ENCODE measurements at places on chromosomes 1 and 21.

- DNase-seq, result no peak
Observed at GRCh38 chr1:78348496-78349284, 142.1 kb upstream of the PTGFR start.

GRCh38 chr1:20511518-20512428 is 3.8 kb upstream of the MUL1 start:
- DNase-seq, result no peak

DNA sequence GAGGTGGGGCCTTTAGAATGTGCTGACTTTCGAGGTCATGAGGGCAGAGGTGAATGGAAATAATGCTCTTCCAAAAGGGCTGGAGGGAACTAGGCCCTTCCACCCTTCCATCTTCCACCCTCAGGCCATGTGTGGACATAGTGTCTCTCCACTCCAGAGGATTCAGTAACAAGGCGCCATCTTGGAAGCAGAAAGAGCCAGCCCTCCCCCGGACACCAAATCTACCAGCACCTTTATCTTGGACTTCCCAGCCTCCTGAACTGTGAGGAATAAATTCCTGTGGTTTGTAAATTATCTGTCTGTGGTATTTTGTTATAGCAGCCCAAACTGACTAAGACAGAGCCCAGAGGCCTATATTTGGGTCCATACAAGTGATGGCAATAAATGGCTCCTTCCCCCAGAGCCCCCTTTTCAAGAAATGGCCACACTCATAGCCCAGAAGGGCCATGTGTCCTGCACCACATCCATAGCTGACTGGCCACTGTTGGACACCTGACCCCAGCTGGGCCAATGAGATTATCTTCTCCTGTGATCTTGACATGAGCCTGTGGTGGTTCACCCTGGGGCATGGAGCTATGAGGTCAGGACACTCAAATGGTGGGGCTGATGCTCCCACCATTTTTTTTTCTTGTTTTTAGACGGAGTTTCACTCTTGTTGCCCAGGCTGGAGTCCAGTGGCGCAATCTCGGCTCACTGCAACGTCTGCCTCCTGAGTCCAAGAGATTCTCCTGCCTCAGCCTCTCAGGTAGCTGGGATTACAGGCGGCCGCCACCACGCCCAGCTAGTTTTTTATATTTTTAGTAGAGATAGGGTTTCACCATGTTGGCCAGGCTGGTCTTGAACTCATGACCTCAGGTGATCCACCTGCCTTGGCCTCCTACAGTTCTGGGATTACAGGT is 114.9 kb downstream of the RRAGC start:
- no peak for DNase-seq

- no peak for DNase-seq
Observed at GRCh38 chr1:246215510-246215903, 291.6 kb downstream of the SMYD3 start.

DNA sequence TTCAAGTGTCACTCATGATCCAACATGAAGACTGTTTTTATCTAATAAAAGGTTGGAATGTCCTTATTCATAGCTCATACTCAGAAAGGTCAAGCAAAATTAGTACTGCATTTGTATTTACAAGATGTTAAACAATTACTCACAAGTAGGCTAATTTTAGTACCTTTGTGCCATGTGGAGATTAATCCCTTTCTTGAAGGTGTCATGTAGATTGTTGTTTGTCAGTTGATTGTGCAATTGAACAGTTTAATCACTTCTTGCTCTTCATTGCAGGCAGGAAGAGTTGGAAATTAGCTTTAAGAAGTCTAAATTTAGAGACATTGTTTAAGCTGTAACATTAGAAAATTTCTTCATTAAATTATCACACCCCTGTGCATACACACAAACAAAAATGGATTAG is 847.1 kb downstream of the KCNT2 start:
- DNase-seq, result no peak

DNA sequence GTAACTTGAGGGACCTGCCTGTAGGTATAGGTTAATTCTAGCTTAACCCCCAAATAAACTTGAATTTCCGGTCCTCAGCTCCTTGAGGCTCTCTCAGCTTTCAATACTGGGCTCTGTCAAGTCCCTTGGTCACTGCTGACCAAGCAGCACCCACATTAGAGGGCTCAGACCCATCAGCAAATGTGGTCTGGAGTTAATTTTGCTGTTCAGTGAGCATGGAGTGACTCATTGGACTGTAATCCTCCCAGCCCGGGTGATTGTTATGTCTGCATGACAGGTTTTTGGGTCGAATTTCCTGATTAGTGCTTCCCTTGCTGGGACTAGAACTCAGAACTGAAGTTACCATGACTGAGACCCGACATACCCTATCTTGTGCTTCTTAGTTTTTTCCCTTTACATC is 130.6 kb downstream of the URB2 start:
- DNase-seq, result peak; percentile 68

- no peak for DNase-seq
Observed at GRCh38 chr1:116457946-116458604, 85.0 kb downstream of the ATP1A1 start.
